ENCODE measurements at places on chromosomes 11 and 22.
A peak's percentile ranks its signal among the peaks of the same experiment; 100 is the strongest.

- DNase-seq: no peak
Measured at GRCh38 chr11:122209619-122210366, 93.8 kb upstream of the BLID start.

GRCh38 chr22:27100789-27101188 lies 443.4 kb downstream of the MIAT start:
- DNase-seq: peak; percentile 70

DNA sequence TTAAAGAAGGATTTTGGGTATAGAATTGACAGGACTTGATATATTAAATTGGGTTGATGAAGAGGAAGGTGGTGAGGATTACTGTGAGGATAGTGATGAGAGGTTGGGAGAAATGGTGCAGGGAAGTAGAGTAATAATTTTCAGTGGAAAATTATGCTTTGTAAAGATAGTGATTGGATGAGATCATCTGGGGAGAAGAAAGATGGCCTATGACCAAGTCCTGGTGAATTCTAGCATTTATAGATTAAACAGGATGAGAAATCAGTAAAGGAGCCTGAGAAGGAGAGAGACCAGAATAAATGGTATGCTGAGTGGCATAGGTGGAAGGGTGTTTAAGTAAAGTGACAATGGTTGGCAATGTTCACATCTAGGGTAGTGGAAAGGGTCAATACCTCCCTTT lies 15.0 kb downstream of the IPO7 start:
- DNase-seq: no peak

- DNase-seq: no peak
Measured at GRCh38 chr11:9982127-9982795, 311.8 kb downstream of the SBF2 start.

DNA sequence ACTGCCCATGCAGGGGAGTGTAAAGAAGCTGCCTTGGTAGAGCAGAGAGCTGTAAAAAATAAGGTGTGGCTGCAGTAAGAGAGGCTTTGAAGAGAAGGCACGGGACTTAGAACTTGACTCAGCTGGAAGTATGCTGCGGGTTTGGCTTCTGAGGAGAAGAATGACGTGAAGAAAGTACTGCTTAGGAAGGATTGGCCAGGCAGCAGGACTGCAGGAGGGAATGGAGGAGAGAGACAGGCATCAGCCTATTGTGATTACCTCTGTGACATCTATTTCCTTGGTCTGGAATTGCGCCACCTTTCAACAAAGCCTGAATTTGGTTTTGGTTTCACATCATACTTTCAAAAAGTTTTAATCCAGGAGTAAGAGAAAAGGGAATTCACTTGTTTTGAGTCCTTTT lies 22.5 kb downstream of the PRRG4 start:
- DNase-seq: no peak

DNA sequence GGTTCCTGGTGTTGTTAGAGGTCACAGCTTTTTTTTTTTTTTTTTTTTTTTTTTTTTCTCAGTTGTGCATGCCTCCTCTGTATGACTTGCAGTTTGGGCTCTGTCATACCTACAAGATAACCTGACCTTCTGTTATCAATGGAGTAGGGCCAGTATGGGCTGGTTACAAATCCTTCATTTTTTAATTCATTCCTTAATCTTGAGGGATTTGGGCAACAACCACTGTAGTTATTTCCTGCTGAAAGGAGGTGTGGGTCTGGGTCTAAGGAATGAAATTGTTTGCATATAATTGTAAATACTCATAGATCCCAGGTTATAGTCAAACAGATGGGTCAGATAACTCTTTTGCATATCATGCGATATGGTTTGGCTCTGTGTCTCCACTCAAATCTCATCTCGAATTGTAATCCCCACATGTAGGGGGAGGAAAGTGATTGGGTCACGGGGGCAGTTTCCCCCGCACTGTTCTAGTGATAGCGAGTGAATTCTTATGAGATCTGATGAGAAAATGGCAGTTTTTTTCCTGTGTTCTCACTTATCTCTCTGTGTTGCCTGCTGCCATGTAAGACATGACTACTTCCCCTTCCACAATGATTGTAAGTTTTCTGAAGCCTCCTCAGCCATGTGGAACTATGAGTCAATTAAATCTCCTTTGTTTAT lies 14.1 kb upstream of the GLYAT start:
- DNase-seq: no peak

GRCh38 chr22:41818011-41818410 lies 14.9 kb upstream of the SREBF2 start:
- DNase-seq: no peak

DNA sequence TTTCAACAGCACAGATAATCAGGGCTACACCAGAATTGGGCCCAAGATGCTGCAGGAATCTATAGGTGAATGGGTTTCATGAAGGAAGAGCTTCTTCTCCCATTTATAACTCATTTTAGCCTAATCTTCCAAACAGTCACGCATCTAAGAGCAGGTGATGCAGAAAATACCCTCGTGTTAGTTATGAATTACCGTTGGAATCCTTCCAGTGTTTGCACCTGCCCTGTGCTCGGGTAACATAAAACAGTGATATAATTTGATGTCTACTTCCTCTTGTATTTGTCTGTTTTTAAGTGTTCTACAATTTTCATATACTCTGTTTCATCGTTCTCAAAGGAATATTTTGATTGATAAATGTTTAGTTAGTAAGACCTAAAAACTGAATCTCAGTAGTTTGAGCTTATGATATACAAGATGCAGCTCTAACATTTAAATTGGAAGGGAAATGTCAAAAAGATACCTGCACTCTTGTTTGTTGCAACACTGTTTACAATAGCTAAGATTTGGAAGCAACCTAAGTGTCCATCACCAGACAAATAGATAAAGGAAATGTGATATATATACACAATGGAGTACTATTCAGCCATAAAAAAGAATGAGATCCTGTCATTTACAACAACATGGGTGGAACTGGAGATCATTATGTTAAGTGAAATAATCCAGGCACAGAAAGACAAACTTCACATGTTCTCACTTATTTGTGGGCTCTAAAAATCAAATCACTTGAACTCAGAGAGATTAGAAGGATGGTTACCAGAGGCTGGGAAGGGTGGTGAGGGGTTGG lies 42.1 kb downstream of the PPARA start:
- DNase-seq: no peak

DNA sequence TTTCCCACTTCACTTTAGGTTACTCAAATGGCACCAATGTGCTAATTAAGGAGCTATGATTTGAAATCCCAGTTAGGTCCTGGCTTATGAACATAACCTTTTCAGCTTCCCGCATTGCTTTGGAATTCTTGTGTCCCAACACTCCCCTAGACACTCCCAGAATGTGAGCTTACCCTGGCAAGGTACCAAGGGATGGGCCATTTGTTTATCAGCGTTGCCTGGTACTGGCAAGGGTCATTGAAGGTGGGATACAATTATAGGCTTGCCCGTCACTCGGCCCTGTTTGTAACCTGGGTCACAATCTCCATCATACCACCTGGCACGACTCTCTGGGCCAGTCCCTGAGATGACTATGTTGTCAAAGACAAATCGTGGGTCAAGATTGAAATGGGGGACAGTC lies 5.4 kb downstream of the CSRP3 start:
- DNase-seq: no peak

DNA sequence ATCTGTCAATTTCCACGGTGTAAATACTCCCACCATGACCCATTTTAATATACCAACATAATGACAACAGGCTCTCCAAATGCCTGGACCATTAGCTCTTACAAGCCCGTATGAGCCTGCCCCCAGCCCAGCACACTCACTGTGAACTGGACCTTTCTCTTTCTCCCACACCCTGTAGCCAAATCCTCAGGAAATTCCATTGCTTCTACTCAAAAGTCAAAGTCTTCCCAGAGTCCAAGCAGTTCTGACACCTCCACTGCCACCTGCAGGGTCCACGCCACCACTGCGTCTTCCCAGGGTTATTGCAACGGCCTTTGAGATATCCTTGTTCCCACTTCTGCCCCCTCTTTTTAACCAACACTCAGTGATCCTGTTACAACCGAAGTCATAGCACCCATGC lies 110.1 kb upstream of the ASPHD2 start:
- DNase-seq: no peak

DNA sequence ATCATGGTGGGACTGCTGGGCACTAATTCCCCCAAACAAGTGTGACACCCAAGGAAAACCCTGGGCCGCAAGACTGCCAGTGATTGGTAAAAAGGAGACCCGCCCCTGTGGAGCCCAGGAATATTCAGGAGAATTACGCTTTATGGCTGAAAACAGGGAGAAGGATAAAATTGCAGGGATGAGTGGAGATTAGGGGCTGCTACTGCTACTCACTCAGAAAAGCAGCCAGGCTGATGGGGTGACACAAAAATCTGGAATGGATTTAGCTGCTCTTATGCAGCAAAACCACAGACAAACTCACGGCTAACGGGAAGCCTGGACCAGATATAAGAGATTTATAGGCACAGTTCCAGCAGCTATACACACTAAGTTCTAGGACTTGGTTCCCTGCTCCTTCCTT lies 4.4 kb upstream of the FBXO3 start:
- DNase-seq: no peak

GRCh38 chr22:48245196-48245485 lies 1482.7 kb downstream of the TBC1D22A start:
- no peak for DNase-seq

- no peak for DNase-seq
Measured at GRCh38 chr11:69865707-69866106, 46.5 kb upstream of the FGF3 start.

DNA sequence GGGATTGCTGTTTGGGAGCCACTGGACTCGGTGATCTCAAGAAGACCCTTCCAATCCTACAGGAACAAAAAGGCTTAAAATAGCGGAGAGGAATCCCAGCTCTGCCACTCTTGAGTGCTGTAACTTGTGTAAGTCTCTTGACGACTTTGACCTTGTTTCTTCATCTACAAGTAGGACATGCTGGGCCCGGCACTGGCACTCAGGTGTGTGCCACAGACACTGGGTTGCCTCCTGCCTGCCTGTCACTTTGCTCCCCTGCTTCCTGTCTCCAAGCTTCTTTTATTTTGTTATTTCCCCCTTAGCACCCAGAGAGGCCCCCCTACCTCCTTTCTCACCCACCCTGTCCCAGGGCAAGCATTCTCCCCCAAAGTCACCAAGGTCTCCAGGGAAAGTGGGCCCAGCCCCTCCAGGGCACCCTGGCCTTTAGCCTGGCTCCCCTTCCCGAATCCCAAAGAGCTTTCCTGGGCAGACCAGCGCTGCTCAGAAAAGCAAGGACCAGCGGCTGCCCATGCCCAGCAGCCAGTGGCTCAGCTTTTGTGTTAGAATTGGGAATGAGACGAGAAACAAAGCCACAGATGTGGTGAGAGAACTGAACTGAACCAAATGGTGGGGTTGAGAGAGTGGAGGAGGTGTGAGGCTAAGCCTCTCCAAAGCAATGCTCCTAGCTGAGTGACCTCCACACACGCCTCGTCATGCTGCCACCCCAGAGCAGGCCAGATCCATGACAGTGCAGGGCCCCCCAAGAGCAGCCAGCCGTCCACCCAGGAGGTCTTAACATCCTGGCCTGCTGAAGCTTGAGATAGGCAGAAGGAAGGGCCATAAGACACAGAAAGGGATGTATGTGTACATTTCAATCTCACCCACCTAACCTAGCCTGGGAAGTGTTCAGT lies 4.5 kb downstream of the TRIM29 start:
- no peak for DNase-seq

DNA sequence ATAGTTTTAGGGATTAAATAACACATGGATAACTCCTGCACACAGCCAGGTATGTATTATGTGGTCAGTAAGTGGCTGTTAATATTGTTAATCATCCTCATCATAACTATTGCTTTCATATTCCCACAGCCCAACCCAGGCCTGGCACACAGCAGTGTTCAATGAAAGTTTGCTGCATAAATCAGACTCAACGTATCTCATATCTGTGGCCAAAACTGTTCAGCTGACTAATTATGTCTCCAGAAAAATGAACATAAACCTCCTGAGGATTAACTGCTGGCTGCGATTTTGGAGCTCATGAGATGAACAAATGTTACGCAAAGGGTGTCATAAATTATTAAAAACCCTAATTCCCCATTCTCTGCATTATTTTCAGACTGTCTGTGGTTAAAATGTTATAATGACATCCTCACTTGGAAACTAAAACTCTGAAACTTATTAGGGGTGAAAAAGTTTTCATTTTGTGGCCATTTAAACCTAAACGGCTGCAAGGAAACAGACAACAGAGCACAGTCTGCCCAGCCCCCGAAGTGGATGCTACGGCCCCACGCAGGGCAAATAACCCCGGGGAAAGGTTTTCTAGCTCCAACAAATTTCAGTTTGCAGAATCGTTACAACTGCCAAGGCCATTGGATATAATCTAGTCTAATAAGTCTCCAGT lies 17.3 kb downstream of the ABCC8 start:
- no peak for DNase-seq

DNA sequence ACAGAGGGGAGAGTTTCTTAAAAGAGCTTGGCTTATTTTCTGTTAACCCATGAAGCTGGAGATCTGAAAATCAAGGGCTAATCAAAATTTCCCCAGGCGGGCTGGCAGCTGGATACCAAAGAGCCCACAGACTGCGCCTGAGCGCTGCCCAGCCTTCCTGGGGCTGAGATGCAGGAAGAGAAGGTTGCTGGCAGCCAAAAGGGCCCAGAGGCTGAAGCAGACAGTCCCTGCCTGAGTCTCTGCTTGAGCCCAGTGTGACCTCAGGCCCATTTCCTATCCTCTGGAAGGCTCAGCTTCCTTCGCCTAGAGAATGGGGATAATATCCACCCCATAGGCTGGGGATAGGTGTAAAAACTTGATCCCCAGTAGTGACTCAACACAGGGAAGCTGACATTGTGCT lies 49.1 kb downstream of the ARRB1 start:
- DNase-seq: no peak

DNA sequence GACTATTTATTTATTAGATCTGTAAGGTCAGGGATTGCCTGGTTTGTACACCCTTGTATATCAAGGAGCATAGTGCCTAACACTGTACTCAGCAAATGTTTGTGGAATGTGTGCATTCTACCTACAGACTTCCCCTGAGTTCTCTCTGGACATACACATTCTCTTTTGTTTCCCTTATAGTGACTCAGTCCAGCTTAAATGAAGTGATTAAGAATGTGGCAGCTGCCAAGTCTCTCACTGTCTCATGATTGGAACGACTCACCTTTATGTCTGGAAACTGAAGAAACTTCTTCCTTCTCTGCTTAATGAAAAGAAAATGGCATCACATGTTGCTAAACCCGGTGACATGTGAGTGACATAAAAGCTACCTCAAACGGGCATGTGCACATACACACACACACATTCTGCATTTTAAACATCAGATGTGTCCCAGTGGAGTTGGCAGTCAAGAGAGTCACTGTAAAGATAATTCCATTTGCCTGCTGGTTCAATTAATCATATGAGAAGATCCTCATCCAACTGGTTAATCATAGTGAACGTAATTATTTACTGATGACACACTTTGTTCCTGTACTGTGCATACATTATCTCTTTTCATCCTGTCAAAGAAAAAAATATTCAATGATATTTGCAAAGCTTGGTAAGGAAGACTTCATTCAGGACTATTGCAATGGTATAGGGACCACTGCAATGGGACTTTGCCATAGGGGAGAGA lies 42.8 kb downstream of the GLYAT start:
- DNase-seq: no peak

Measured in left renal pelvis (tissue), 4 donors.